ENCODE measurements at places on chromosomes 7 and 10.

DNA sequence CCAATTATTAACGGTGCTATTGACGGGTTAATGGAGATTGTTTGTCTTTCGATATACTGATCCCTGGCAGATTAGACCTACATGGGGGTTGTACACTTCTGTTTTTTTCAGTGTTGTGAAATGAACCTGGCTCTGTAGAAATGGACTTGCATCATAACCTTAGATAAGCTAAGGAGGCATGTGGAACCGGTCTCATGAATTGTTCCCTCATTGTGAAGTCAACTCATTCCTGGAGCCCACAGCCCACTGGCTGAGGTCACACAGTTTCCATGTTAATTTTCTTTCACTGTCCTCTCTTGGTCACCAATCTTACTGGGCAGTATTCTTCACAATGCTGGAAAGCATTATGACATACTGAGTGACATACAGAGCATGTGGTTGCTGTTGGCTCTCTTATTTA is 202.8 kb downstream of the BMPER start:
- DNase-seq, result no peak

- no peak for DNase-seq
Observed at GRCh38 chr10:50544857-50545429, 78.8 kb downstream of the SGMS1 start.

- no peak for DNase-seq
Observed at GRCh38 chr7:25557930-25558329, 329.6 kb upstream of the NPVF start.

DNA sequence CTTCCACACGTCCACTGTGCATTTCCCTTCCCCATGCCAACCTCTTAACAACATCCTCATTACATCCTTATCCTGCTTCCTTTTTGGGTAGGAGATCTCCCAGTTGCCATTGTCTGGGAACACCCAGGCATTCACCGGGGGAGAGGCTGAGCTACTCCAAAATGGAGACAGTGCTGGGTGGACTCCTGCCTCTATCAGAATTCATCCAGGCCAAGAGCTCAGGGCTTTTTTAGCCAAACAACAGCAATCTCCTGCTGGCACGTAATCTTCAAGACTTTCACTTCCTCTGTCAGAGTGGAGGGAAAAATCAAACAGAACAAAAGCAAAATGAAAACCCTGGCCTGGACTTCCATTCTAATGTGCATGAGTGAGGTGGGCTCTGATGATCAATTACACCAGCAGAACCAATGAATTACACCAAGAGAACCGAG is 245.0 kb downstream of the PRPF18 start:
- DNase-seq, result no peak

GRCh38 chr10:12025591-12025990 is 17.0 kb downstream of the UPF2 start:
- no peak for DNase-seq

- DNase-seq, result no peak
Observed at GRCh38 chr10:97891497-97892167, 42.0 kb downstream of the GOLGA7B start.

GRCh38 chr10:63228237-63228636 is 95.1 kb downstream of the NRBF2 start:
- no peak for DNase-seq

GRCh38 chr10:118495499-118495898 is 99.9 kb downstream of the PRLHR start:
- no peak for DNase-seq

- DNase-seq, result peak; percentile 40
Observed at GRCh38 chr7:21253740-21254687, 173.9 kb upstream of the SP4 start.

GRCh38 chr10:79562135-79562756 is 2.0 kb upstream of the SFTPA2 start:
- DNase-seq, result peak; percentile 51

- DNase-seq, result no peak
Observed at GRCh38 chr10:116907245-116907987, 58.1 kb downstream of the ENO4 start.

DNA sequence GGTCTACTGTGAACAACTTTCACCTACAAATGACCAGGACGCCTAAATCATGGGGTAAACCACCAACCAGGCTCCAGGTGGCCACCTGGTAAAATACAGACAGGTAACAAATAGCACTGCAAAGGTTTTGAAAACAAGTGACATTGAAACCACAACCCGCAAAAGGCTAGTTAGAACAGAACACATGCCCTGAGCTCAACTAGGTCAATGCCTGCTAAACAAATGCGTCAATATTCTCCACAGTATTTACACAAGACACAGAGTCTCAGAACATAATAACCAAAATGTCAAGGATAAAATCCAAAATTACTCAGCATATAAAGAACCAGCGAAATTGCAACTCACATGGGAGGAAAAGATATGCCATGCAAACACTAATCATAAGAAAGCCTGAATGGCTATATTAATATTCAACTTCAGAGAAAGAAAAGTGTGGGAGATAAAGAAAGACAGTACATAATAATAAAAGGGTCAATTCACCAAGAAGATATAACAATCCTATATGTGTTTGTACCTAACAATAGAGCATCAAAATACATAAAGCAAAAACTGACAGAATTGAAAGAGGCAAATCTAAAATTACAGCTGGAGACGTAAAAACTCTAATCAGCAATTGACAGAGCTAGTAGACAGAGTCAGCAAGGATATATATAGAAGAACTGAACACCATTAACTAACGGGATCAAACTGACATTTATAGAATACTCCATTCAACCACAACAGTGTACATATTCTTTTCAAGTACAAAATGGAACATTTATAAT is 47.6 kb downstream of the SMURF1 start:
- DNase-seq, result no peak

DNA sequence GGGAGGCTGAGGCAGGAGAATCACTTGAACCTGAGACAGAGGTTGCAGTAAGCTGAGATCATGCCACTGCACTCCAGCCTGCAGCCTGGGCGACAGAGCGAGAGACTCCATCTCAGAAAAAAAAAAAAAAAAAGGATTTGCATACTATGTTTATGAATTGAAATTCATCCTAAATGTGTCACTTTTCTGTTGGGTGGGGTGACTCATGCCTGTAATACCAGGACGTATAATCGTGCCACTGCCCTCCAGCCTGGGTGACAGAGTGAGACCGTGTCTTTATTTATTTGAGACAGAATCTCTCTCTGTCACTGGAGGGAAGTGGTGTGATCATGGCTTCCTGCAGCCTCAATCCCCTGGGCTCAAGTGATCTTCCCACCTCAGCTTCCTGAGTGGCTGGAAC is 5.8 kb downstream of the ZNF212 start:
- DNase-seq, result peak; percentile 18

DNA sequence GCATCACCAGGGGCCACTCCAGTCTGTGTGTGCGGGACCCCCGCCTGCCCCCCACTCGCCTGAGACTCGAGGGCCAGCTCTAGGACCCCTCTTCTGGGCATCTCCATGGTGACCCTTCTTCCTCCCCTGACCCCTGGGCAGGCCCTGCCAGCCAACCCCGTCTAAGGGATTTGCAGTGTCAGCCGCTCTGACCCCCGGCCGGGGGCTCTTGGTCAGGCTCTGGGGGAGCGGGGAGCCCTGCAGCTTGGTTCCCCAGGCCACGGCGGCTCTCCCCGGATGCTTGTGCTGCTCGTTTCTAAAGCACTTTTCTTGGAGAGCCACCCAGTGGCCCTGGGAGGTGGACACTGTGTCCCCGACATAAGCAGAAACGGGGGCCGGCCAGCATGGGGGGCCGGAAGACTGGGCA is 5.3 kb downstream of the TTYH3 start:
- no peak for DNase-seq

GRCh38 chr10:73983096-73984047 is 14.5 kb upstream of the VCL start:
- DNase-seq, result no peak

- DNase-seq, result no peak
Observed at GRCh38 chr10:5365928-5366327, 1.2 kb downstream of the UCN3 start.

DNA sequence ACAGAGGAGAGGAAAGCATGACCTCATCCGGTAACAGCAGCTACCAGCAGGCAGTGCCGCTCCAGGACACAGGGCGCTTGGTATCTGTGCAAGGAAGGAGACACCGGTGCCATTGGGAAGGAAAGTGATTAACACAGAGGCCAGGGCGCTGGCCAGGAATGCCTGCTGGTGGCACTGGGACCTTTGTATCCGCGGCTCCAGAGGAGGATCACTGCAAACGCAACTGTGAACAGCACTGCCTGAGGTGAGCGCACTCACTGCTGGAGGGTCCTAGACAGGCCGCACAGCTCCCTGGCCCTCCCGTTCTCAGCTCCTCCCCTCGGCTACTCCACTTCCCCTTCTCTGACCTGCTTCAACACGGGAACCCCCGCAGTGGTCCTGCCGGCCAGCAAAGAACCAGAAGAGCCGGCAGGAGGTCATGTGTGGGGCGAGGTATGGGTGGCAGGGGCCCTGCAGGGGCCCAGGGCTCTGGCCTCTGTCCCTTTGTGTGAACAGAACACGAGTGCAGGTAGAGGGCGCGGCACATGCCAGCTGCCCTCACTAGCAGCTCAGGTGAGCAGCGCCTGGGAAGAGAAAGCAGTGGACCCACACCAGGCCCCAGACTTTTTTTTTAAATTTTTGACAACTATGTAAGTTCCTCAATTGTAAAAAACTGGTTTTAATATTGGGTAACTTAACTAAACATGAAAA is 107.6 kb downstream of the VIPR2 start:
- no peak for DNase-seq

DNA sequence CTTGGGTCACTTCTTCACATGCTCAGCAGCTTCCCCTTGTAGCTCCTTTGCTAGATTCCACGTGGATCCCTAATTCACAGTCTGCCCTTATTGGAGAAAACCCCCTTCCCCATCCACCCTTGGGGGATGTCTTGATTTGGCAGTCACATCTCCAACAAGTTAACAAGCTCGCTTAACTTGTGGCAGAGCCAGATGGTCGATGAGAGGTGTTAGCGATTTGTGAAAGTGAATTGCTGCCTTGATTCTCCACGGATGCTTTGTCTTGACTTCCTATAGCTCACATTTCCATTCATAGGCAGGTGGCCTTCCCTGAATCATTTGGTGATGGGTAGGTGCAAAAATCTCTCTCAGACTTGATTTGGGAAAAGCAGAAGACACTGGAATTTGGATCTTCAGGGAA is 387.9 kb downstream of the TCERG1L start:
- no peak for DNase-seq

DNA sequence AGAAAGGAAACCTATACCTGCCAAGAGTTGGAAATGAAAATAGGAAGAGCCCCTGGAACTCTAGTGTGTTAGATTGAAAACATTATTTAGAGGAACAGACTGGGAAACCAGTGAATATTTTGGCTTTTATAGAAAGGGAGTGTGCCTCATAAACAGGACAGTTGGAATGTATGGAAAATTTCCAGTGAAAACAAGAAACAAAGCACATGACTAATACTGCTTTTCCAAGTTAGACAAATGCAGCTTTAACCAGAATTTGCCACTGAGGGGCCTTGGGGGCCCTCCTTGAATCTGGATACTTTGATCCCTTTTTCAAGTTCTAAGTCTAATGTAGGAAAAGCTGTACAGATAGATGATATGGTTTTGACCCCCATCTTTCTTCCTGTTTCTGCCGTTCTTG is 21.2 kb downstream of the ITGB8 start:
- DNase-seq, result no peak

- no peak for DNase-seq
Observed at GRCh38 chr7:33781796-33782195, 123.5 kb upstream of the BMPER start.

All from CD4-positive, alpha-beta T cell treated with Interleukin-4 for 4 hours (primary cell).